ENCODE measurements at places on chromosomes 7 and 10.

DNA sequence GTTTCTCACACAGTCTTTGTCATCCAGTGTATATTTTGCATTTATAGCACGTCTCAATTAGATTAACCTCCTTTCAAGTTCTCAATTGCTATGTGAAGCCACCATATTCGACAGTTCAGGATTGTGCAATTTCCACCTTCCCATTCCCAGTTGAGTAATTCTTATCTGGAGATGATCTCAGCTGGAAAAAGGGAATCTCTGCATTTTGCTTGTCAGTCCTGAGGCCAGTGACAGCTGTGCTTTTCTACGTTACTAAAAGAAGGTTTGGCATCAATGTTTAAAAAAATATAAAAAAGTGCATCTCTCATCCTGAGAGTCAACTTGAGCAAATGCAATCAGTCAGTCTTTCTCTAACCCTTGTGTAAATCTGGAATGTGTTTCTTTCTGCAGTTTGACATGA lies 247.7 kb downstream of the PRKG1 start:
- no peak for DNase-seq

DNA sequence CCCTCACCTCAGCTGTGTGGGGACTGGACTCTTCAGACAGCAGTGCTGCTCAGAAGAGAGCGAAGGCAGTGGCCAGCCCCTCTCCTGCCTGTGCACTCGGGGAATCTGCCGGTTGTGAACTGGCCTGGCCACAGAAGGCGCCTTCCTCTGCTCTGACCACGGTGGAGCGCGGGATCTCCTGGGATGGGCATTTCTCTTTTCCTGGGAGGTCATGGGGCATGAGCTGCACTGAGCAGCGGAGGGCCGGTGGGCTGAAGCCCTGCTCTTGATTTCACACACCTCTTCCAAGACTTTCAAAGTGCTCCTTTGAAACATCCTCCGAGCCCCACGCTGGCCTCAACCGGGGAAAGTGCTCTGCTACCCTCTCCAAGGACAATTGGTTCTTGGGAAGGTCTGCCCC lies 125.6 kb upstream of the FAM20C start:
- DNase-seq, result no peak

GRCh38 chr10:28169525-28169924 lies 133.3 kb downstream of the MPP7 start:
- DNase-seq, result no peak

- DNase-seq, result no peak
Observed at GRCh38 chr10:5447611-5448071, 35.3 kb downstream of the NET1 start.

DNA sequence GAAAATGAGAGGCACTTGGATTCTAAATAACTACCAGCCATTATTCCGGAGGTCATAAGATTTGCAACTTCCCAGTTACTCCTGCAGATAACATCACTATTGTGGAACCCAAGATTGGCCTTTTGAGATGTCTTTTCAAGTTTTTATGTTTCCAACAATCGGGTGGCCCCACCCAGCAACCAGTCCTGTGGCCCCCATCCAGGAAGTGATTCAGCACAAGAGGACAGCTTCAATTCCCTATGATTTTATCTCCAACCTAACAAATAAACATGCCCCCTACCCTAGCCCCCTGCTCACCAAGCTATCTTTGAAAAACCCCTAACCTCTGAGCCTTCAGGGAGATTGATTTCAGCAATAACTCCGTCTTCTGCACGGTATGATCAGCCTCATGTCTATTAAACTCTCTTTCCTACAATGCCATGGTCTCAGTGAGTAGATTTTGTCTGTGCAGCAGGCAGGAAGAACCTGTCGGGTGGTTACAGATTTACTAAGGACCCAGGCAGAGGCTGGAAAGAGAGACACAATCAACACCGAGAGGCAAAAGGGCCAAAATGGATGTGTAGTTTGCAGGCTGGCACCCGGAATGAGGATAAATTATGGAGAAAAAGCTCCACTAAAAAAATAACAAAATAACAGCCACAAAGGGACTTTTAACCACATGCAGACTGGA lies 83.9 kb upstream of the UNC5B start:
- no peak for DNase-seq

DNA sequence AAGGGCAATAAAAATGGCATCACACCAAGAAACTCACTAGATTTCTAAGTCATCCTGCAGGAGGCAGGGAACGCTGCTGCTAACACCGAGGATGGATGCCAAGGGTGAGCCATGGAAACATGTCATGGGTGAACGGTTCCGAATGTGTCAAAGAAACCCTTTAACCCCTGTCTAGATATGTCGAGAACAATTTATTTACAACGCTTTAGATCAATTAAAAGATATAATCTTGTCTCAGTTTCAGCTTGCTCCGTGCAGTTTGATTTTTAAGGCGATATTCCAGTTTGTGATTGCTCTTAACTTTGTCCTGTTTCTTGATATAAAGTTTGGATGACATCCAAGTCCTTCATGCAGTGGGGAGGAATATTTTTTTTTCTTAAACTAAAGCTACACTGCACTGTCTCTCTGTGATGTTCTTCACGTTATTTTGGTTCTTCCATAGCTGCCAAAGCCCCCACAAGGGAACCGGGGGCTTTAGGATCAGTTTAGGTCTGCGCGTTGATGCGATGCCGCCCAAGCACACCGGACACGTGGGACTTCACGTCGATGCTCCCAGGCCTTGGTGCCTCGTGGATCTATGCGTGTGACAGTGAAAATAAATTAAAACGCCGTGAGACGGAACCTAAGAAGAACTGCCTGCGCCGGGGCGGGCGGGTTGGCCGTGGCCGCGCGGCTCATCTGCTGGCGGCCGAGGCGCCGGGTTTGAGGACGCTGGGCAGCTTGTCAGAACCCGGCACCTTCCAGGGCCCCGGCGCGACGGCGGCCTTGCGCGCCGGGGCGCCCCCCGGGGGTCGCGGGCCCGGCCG lies 220.3 kb downstream of the PHTF2 start:
- no peak for DNase-seq

DNA sequence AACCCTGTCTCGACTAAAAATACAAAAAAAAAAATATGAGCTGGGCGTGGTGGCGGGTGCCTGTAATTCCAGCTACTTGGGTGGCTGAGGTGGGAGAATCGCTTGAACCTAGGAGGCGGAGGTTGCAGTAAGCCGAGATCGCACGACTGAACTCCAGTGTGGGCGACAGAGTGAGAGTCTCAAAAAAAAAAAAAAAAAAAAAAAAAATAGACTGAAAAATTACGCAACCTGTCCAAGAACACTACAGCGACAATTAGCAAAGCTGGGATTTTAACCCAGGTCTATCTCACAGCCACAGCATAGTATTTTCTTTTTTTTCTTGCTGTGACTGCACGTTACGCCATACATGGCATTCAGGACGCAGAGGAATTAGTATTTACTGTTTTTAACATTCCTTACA lies 1.1 kb upstream of the RABGEF1 start:
- DNase-seq, result no peak

DNA sequence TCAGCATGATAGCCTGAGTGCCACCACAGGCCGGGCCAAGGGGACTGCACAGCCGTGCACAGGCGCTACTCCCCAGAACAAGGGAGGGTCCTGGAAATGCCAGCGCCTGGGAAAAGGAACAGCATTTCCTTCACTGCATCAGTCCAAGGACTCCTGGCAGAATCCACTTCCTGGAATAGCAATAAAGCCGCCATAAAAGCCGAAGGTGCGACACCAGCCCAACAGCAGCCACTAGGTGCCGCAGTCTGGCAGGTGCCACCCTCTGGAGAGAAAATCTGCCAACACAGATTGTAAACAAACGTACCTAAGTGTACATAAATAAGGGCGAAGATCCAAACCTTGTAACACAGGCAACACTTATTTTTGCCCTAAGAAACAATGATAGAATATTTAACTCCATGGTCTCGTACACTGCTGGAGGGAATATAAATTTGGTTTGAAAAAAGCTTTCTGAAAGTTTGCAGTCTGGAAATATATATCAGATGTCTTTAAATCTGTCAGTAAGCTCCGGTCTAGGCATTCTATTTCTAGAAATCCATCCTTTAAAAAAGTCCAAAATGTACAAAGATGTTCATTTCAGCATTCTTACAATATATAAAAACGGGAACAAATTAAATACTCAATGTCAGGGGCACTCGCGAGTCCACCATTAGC lies 22.2 kb downstream of the VOPP1 start:
- DNase-seq, result no peak

DNA sequence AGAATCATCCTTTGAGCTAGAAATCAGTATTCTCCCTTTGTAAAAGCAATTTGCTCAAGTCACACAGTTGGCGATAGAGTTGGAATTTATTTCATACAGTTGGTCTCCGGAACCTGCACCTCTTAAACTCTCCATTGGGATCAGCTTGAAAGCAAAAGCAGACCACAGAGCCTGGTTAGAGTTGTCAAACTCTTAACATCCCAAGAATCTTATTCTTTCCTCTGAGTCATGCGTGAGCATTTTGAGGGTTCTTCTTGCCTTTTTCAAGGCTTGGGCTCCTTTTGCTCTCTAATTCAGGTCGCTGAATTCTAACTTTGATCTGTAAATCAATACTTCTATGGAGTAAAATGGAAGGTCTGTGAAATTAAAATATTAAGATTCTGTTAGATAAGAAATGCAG lies 19.6 kb upstream of the SCIN start:
- no peak for DNase-seq

- peak; percentile 19 for DNase-seq
Observed at GRCh38 chr7:45259966-45260646, 102.5 kb downstream of the RAMP3 start.

DNA sequence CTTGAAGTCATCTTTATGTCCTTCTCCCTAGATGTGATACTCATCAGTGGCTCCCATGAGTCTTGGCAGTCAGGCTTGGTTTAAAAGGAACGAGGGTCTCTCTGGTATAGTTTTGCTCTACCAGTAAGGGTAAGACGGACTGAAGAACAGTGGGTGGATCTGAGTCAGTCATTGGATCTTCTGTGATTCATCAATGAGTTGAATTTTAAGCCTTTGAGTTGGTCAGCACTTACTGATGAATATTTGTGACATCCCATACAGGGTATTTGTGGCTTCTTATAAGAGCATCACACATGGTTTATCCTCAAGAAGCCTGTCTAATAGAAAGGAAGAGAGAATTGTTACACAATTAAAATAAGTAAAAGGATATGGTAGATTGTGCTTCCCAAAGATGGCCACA lies 87.3 kb upstream of the NAMPT start:
- DNase-seq, result no peak

- no peak for DNase-seq
Observed at GRCh38 chr10:118960157-118961090, 69.1 kb upstream of the NANOS1 start.

GRCh38 chr10:28375399-28376354 lies 72.8 kb upstream of the MPP7 start:
- no peak for DNase-seq

GRCh38 chr7:87497482-87497881 lies 22.0 kb upstream of the ABCB4 start:
- DNase-seq, result no peak

DNA sequence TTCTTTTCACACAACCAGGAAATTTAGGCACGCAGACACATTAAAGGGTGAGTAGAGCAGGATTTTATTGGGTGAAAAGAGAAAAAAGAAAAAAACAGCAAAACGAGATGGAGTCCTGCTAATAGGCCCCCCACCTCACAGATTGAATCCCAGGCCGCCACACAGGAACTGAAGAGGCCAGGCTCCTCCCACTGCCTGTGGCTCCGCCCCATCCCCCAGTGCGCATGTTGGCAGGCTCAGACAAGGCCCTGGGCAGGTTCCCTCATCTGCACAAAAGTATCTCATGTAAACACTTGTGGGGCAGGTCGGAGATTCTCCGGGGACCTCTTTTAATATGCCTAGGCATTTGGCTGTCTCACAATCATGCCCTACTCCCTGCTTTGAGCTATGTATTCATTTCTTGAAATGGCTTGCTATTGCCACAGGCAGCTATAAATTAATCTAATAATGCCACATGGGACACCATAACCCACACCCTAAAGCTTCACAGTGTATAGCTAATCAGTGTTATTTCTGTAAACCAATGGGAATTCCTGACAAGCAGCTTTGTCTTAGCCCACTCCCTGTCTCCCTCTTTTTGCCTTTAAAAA lies 76.2 kb upstream of the KIF5B start:
- DNase-seq, result no peak

- no peak for DNase-seq
Observed at GRCh38 chr10:131652438-131653139, 248.2 kb upstream of the PPP2R2D start.

- DNase-seq, result no peak
Observed at GRCh38 chr7:65953001-65953720, 28.9 kb downstream of the GUSB start.

DNA sequence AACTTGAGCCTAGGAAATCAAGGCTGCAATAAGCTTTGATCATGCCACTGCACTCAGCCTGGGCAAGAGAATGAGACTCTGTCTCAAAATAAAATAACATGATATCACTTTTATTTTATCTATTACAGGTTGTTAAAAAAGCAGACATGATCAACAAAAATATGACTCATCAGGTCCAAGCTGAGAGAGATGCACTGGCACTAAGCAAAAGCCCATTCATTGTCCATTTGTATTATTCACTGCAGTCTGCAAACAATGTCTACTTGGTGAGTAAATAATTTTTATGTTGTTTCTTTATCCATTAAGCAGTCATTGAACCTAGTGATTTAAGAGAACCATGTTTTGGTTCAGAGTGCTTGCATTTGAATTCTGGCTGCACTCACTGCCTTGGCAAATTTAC lies 3.3 kb downstream of the MASTL start:
- no peak for DNase-seq

DNA sequence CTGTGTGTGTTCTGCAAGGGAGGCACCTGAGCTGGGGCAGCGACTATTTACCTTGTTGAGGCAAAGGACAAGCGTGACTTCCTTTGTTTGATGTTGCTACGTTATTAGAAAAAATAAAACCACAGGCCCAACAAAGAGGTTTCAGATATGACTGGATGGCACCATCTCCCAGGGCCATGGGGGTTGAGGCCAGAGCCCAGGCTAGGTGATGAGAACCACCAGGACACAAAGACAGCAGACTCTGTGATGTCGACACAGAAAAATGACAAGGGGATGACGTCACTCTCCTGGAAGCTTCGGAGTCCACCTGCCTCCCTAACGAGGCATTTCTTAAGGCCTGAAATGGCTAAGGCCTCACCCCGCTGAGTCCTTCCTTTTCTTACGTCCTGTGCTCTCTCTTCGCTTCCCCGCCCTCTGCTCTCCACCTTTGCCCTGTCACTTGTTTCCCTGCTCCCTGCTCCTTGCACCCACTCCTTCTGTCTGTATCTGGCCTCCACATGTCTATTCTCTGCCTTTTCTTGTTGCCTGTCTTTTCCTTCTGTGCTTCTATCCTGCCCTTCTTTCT lies 83.0 kb upstream of the ADRB1 start:
- no peak for DNase-seq

- DNase-seq, result no peak
Observed at GRCh38 chr7:157652161-157652953, 315.6 kb downstream of the DNAJB6 start.

DNA sequence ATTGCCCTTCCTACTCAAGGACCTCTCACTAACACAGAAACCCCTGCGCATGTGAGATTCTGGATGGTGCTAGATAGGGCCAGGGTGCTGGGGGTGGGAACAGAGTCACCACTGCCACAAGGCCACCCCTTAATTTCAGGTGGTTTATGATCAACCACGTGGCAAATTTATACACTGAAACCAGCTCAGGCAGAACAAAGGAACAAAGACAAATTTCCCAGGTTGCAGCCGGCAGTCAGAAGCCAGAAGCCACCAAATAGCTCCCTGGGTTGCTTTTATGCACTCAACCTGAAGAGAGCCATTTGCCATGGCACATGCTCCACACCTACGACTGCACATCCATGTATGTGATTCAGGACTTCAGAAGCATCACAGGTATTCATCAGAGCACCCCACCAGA lies 2.5 kb downstream of the VOPP1 start:
- DNase-seq, result no peak

Measured in stimulated activated CD8-positive, alpha-beta memory T cell treated with anti-CD3 and anti-CD28 coated beads, Interleukin-12 subunit alpha, Interleukin-12 subunit beta, amount 100 ng/mL, for 4 hours (primary cell).